Heart right ventricle (tissue), 16 donors: ENCODE measurements at places on chromosomes 7 and 10. TPM values are rescaled to one million over a fixed set of nuclear protein-coding genes. Genes with fewer than 3 reads are reported as not detected.

The VWC2 gene
- total RNA-seq, result 7.5 TPM

The ASB10 gene
- total RNA-seq, result 44.6 TPM

The NCF1 gene
- 1.7 TPM for total RNA-seq

The ITPRID1 gene
- total RNA-seq, result not detected

The CCDC172 gene
- not detected for total RNA-seq

The ACSM6 gene
- not detected for total RNA-seq

The SSC4D gene
- 1.2 TPM for total RNA-seq

The FOXI2 gene
- 0.31 TPM for total RNA-seq

The MNX1 gene
- total RNA-seq, result not detected

DNA sequence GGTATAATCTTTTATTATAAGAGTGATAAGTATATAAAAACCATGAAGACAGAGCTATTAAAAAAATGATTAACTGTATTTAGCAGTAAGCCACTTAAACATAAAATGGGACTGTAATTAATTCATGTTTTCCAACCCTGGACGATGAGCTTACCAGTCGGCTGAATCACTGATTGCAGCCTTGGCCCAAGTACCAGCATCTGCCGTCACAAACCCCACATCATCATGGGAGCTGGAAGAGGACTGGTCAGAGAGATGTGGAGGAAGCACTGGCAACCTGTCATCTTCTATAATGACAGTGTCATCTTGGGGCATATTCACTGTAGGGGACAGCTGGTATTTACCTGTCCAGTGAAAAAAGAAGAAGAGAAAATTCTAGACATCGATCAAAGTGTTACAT is 473.6 kb downstream of the PARD3 start:
- DNase-seq, result peak; percentile 9

DNA sequence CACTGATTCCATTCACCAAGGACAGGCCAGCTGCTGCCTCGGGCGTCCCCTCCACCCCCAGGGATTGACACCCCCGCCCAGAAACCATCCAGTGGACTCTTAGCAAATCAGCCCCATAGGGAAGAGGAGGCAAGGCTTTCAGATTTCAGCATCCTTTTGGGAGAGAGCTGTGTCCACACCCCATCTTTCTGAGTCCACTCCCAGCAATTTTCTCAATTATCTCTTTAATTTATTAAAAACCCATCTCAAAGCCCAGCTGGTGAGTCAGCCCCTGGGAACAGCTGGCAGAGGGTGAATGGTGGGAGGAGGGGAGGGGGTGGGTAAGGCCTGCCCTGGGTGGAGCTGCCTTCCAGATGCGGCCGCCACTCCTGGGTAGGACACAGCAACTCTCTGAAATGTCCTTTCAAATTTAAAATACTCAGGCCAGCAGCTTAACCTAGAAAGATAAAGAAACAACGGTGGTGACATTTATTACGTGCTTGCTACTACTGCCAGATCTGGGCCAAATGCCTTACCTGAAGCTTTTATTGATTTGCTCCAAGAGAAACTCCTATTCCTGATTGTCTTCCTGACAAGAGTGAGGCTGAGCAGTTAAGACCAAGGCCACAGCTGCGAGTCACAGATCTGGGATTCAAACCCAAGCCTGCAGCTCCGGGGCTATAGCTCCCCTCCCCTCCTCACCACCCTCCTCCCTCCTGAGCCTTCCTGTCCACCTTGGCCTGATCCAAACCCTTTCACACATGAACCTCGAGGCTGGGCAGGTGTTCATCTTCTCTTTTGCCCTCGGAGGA is 120.4 kb downstream of the RGS10 start:
- DNase-seq, result no peak

- no peak for DNase-seq
These were observed 190.0 kb downstream of the KCND2 start for GRCh38 chr7:120462991-120463390.

DNA sequence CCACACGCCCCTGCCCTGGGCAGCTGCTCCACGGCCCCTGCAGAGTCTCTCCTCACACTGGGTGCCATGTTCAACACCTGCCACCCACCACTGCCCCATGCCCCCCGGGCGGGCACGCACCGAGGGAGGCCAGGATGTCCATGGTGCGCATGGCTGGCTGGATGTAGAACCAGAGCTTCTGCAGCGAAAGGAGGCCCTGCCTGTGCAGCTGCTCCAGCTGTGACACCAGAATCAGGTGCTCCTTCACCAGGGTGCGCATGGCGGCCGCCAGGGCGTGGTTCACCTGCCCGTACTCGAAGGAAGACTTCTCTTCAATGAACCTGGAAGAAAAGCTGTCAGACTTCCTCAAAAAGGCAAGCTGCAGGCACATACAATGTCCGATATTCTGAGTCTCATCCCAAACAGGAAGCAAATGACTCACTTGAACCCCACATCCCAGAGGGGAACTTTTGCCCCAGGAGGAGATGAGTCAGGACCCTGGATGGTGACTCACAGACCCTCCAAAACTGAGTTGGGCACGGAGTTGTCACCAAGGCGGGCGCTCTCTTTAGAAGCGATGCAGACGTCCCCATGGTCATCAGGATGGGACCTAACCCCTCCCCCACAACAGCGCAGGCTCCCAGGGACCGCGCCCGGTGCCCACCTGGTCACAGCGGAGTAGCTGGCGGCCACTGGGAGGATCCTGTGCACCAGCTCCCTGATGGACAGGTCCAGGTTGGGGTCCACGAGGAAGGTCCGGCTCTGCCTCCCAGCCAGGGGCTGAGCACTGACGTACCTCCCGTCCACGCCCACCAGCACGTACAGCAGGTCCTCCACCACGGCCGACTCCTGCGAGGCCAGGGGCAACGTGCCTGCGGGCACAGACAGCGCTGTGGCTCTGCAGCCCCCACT is 15.5 kb downstream of the TUBGCP2 start:
- DNase-seq, result no peak

DNA sequence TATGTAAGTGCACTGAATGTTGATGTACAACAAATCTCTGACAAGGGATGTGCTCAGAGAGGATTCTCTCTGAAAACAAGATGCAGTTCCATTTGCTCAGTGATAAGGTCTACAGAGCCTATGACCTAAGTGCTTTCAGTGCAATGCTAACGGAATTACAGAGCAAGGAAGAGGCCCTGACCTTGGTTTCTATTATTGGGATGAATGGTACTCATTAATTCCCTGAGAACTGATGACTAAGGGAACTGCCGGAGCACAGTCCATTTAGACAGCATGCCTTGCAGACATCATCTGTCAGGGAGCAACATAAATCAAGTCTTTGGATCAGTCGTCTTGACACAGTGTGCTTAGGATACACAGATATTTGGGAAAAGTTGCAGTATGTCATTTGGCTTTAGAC is 340.8 kb downstream of the PHTF2 start:
- DNase-seq, result no peak

GRCh38 chr7:8251195-8251594 is 10.8 kb downstream of the ICA1 start:
- no peak for DNase-seq

DNA sequence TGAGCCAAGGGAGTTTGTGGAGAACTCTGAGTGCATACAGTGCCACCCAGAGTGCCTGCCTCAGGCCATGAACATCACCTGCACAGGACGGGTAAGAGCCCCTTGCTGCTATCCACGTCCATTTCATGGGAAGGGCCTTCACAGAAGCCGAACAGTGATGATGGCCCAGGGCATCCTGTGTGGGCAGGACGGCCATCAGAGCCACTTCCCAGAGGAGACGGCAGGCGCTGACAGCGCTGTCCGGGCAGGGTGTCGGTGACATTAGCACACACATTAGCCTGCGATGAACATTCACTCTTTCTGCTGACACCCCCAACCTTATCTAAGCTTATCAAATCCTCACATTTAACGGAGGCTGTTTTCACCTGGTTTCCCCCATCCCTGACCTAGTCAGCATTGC is 144.9 kb downstream of the EGFR start:
- DNase-seq, result no peak

- no peak for DNase-seq
These were observed 165.9 kb downstream of the ABCA13 start for GRCh38 chr7:48337012-48337621.

- no peak for DNase-seq
These were observed 102.8 kb downstream of the RTKN2 start for GRCh38 chr10:62165803-62166202.

DNA sequence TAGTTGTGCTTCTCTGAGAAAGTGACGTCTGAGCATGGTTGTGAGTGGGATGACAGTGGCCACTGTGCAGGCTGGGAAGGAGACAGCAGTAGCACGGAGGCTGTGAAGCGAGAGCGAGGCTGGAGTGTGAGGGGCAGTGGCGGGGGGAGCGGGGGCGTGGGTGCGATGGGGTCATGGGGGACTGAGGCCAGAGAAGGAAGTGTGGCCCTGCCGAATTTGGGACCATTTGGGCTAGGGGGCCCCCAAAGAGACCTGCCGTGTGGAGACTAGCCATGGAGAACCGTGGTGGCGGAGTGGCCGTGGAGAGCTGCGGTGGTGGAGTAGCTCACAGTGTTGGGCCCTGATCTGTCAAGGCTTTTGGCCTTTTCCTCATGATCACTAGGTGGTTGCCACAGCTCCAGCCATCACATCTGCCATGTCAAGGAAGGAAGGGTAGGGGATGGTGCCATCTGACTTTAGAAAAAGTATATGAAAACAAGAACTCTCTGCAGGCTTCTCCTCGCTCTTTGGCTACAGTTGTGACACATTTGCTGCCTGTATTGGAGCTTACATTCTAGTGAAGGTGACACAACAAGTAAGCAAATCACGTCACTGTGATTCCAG is 61.4 kb downstream of the MGMT start:
- no peak for DNase-seq

- no peak for DNase-seq
These were observed 20.9 kb downstream of the SLC29A3 start for GRCh38 chr10:71339796-71340589.

DNA sequence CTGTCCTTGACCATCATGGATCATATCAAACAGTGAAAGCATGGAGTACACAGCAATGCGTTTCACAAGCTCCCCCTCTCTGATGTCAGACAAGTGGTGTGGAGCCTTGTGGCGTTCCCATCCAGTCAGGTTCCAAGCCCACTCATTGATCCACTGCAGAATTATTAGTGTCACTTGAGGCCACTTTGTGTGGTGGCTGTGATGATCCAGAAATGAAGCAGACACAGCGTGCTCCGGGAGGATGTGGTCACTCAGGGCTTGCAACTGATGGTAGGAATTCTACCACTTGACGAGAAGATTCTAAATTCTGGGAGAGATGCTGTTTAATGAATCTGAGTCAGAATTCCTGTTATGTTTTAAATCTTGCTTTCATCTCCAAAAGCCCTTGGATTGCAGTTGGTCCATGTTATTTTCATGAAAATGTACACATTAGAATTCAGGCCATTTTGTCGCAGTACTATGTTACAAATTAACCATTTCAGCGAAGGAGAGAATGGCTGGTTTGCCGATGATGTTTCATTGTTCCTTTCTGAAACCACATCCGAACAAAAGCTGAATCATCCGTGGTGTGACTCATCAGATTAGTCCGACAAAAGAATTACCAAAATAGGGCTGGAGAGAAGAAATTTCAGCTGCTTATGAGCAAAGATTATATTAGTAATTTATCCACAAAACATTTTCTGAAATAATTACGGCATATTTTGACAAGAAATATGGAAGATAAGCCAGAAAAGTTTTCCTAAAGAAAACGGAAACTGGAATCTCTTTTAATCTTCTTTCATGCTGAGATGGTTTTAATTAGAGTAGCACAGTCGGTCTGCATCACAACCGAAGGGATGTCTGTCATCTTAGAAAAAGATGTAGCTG is 48.1 kb downstream of the INSYN2A start:
- no peak for DNase-seq

- DNase-seq, result no peak
These were observed 54.0 kb upstream of the LRRC18 start for GRCh38 chr10:48993627-48994026.

DNA sequence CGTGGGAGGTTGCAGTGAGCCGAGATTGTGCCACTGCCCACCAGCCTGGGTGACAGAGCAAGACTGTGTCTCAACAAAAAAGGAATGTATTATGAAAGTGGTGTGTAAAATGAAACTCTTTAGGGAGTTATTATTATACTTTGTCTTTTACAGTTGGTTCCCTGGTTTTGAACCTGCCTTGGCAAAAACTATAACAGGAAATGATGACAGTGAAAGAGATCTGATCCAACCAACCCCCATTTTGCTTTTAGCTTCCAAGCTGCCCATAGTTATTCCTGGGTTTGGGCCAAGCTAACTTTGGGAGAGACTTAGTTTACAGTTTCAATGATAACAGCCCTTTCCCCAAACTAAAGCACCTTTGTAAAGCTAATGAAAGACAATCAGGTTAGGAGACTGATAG is 34.1 kb upstream of the NMT2 start:
- no peak for DNase-seq

- DNase-seq, result peak; percentile 53
These were observed 18.6 kb upstream of the VDAC2 start for GRCh38 chr10:75191821-75192568.

DNA sequence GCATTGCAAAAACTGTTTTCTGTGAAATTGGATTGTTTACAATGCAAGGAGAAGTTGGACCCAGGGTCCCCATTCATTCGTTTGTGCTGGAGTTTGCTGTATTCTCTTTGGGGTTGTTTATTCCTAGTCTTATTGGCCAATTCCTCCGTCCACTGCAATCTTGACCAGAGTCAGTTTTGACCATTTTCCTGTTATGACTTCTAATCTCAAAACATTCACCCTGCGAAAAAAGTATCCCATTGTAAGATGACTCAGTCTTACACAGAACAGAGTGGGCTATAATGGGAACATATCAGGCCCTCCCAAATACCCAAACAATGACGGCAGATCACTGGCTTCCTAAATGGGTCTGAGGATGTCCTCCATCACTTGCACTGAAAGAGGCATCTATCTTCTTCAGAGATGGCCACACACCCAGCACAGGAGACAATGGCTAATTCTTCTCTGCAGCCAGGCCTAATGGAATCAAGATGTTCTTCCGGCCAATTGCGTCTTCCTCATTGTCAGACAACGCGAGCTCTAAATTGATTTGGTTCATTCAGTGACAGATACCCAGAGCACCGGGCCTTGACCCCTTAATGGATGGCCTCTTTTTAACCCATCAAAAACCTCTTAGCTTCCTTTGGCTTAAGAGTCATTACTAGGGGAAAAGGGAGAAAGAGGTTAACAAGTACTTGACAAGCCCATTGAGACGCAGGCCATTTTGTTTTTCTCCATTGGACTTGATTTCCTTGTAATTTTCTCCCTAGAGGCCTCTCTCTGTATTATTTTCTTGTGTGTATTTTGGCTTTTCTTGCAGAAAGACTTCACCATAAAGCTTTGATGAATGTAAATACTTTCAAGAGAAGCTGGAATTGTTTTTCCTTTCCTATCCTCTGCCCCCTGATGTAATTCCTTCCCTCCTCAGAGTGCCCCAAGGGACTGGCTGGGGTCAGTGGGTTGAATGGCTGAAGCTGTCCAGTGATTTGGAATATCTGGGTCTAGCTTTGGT is 129.6 kb downstream of the PRPF18 start:
- DNase-seq, result peak; percentile 56
